ENCODE measurements at places on chromosomes 12 and 14.

GRCh38 chr12:88952562-88952942 is 372.3 kb upstream of the KITLG start:
- DNase-seq = no peak

- DNase-seq = no peak
Measured at GRCh38 chr12:49664591-49665239, 41.4 kb downstream of the PRPF40B start.

GRCh38 chr12:1972856-1973317 is 31.4 kb downstream of the DCP1B start:
- no peak for DNase-seq

GRCh38 chr12:67646775-67647174 is 1.8 kb upstream of the DYRK2 start:
- DNase-seq = no peak

GRCh38 chr12:541676-542324 is 82.1 kb downstream of the B4GALNT3 start:
- no peak for DNase-seq

DNA sequence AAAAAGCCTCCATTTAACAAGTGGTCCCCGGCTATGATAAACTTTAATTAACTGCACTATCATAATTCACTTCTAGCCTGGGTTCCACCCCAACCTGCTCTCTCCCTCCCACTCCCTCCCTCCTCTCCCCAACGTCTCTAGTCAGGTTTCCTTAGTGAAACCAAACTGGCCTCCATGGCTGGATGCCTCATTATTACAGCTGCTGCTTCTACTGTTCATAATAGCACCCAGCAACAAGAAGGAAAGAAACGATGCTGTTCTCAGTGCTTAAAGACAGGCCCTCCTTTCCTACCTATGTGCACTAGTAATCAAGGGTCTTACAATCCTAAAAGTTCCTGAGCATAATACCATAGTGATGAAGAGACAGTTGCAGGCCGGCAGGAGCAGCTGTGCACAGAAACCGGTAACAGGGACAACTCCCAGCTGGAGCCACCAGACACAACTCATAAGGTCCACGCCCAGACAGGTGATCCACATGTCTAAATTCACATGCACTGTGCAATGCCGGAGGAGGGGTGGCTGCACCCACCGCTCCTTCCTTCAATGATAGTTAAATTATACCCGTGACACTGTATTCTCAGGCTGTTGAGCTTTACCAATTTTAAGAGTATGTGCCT is 6.2 kb downstream of the IRF2BPL start:
- DNase-seq = no peak

GRCh38 chr12:72295101-72295500 is 22.9 kb downstream of the TRHDE start:
- DNase-seq = no peak

DNA sequence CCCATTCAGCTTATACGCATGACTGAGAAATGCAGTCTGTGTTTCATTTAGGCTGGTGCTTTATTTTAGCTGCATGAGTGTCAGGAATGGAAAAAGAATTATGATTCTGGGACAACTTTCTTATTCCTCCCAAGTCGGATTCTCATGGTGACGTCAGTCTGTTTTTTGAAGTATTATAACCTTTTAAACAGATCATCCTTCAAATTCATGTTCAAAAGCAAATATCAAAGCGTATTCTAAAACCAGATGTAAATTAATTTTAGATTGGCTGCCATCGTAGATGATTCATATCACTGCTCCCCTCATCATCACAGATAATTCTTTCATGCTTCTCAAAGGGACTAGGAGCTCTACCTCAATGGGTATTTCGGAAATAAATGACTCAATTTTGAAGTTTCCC is 15.0 kb downstream of the FNTB start:
- DNase-seq = no peak

DNA sequence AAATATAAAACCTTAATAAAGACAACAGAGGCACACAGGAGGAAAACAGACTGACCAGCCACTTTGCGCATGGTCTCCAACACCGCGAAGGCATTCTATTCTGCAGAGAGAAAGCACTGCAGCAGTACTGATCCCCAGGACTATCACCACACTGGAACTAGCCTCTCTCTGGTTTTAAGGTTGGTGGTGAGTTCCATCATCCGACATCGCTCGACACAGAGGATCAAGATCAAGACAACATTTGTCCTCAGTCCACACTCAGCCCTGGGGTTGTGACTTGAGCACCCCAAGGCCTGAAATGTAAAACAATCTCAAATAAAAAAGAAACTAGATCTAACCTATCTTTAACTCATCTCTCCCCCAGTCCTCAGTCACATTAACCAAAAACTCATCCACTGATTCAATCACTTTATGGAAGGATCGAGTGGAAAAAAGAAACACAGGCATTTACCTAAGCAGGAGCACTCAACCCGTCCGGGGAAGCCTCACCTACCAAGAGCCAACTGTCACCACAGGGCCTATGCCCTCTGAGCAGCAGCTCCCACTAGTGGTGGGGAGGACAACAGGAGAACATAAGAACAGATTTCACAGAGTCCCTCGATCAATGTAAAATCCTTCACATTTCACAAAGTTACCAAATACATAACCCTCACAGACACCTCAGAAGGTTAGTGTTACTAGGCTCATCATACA is 17.7 kb downstream of the STXBP6 start:
- no peak for DNase-seq

DNA sequence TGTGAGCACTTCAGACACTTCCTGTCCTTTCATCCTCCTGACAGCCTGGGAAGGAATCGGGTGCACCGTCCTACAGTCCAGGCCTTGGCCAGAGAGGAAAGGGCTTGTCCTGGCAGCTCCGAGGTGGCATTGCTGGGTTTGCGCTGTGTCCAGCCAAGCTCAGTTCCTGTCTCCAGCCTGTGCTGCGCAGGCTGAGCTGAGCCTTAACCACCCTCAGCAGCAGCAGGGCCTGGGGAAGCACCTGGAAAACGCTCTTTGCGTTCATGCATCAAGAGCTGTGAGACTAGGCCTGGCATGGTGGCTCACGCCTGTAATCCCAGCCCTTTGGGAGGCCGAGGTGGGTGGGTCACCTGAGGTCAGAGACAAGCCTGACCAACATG is 33.7 kb upstream of the EML1 start:
- no peak for DNase-seq

DNA sequence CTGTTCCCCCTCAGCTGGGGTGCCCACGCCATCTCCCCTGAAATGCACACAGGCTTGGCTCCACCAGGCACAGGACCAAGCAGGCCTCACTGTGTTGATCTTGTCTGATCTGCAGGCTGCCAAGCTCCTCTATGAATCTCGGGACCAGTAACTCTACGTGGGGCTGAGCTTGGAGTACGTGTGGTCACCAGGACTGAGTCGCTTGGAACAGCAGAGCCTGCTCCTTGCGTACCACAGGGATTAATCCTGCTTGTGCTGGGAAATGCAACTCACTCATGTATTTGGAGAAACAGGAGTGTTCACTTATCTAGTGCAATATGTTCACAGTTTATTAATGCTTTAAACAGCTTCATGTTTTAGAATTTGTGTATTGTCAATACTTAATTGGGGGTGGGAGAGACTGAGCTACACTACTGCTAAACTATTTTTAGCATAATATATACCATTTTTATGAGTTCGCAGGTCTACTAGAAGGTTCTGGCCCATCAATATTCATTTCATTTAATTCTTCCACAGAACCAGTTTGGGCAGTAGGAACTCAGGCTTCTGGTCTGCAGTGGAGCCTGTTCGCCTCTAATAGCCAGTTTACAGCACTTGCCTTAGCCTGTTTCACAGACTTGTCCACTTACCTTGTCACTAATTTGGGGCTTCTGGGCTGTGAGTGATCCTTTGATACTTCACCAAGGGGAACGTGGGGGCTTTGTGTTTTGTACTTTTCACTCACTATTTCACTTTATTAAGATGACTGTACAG is 17.4 kb downstream of the ZFYVE21 start:
- no peak for DNase-seq

DNA sequence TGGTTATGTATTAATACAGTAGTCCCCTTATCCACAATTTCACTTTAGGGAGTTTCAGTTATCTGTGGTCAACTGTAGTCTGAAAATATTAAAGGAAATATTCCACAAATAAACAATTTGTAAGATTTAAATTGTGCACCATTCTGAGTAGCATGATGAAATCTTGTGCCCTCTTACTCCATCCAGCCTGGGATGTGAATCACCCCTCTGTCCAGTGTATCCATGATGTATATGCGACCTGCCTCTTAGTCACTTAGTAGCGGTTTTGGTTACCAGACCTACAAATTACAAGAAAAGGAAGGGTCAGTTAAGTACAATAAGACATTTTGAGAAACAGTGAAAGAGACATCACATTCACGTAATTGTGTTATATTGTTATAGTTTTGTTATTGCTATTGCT is 39.9 kb upstream of the MDGA2 start:
- no peak for DNase-seq

DNA sequence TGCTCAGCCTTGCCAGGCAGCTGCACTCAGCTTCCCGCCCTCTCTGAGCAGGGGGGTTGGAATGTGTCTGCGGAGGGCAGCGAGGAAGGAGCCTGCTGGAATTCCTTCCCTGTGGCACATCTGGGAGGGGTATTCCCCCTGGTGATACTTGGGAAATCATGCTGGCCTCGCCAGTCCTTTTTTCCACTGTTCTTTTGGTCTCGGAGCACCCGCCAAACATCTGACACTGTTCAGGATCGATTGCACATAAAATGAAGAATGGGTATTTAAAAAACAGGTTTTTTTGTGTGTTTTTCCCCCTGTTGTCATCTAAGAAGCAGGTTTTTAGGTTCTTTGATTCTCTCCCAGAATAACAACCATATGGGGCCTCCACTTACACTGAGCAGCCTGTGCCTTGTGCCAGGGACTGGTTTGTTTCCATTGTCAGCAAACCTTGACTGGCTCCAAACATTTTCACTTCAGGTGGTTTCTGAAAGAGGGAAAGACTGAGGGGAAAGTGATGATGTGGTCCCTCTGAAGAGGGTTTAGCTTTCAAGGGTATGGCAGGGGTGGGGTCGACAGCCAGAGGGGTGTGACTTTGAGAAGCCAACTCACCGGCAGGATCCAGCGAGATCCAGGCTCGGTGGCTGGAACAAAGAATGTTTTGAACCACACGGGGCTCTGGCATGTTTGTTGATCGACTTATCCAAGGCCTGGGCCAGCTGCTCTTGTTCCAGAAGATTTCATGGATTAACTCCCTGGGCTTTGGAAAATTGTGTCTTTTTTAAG is 215.1 kb downstream of the CACNA1C start:
- DNase-seq = no peak

- DNase-seq = no peak
Measured at GRCh38 chr12:41621291-41621690, 433.2 kb downstream of the PDZRN4 start.

GRCh38 chr12:71710276-71711125 is 24.6 kb downstream of the TMEM19 start:
- no peak for DNase-seq

- DNase-seq = no peak
Measured at GRCh38 chr14:67524634-67524963, 8.5 kb upstream of the PLEKHH1 start.

GRCh38 chr14:52910572-52910971 is 40.3 kb downstream of the FERMT2 start:
- no peak for DNase-seq

- no peak for DNase-seq
Measured at GRCh38 chr14:69481815-69482568, 2.5 kb upstream of the PLEKHD1 start.

DNA sequence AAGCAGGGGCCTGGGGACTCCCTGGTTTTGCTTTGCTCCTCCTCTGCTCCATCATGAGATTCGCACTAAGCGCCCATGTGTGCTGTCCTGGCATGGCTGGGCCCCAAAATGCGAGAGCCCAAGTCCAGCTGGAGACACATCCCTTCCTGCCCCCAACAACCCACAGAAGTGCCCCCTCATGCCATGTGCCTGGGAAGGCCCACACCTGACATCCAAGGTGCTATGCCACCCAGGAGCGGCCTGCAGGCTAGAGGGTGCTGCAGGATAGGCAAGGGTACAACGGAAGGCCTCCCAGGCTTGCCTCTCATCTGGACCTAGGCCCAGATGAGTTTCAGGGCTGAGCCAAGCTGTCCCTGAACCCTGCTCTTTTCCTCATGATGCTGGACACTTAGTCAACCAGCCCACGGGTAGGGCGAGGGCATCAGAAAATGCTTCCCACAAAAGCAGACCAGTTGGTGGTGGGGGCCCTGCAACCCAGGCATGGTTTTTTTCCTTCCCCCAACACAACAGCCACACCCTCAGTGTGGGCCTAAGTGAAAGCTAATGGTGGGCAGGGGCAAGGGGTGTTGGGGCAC is 13.2 kb upstream of the KRT80 start:
- DNase-seq = peak; percentile 11

DNA sequence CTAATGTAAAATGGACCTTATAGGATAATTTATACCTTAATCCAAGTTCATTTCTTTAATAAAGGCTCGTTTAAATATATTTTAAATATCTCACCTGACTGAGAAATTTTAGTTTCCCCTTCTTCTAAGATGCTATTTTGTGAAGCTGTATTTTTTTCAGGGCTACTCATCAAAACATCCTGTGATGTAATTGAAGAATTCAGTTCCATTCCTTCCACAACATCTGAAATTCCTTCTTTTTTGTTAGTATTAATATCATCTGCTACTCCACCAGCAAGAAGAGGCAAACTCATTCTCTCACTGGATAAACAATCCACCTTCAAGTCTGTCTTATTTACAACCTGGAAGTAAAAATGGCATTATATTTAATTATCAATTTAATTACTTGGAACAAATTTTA is 22.5 kb downstream of the LGALS3 start:
- no peak for DNase-seq

- DNase-seq = no peak
Measured at GRCh38 chr12:113990250-113991223, 24.4 kb upstream of the RBM19 start.

- no peak for DNase-seq
Measured at GRCh38 chr14:38297681-38298080, 41.8 kb upstream of the CLEC14A start.

GRCh38 chr12:75882421-75882820 is 149.2 kb downstream of the PHLDA1 start:
- no peak for DNase-seq

DNA sequence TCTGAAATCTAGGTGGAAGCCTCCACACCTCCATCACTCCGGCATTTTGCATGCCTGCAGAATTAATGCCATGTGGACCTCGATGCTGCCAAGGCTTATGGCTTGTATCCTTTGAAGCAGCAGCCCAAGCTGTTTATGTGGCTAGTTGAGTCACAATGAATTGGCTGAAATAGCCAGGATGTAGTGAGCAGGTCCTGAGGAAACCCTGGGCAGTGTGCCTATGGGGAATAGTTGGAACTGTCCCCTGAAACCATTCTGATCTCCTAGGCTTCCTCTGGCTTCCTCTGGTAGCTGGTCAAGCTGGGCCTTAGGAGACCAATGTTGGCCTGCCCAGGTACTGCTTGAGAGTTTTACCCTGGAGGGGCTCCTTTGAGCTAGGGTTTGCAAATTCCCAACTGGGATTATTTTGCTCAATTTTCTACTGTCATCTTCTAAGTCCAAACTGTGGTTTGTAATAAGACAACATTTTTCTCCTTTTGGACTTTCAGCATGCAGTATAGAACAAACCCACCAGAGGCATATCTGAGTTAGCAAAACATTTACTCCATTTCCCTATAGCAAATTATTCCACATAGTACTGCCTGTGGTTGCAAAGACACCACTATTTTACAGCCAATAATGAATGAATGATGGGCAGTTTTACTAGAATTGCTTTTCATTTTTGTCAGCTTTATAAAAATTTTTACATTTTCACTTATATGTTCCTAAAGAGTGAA is 85.1 kb upstream of the AMIGO2 start:
- no peak for DNase-seq

Data from CD4-positive, alpha-beta T cell treated with Interleukin-15 for 1 hour (primary cell).